ENCODE measurements at places on chromosomes 5 and 9.
A peak's percentile ranks its signal among the peaks of the same experiment; 100 is the strongest.

DNA sequence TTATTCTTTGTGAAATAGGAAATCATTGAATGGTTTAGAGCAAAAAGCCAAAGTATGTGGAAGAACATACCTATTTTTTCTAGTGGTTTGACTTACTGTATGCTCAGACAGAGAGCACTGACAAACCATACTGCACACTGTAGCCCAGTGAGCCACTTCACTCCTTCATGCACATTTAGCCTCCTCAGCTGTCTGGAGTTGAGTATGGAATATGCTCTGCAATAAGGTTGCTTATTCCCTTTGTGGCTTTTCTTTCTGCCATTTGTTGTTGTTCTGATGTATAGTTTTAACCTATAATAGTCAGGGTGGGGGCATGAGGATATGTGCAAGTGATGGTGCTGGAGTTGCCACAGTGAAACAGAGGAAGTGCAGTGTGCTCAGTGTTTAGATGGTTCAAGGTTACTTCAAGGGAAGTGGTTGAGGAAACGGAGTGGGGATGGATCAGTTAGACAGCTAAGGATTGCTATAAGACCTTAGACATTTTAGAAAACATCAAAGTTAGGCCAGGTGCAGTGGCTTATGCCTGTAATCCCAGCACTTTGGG is 100.7 kb downstream of the CDC42SE2 start:
- no peak for DNase-seq

- DNase-seq = peak; percentile 49
Observed at GRCh38 chr9:134325813-134326723, at the start of gene RXRA. RXRA (plus strand) TSS chr9:134326455; CDS start chr9:134326632, 177 bp downstream.

- DNase-seq = peak; percentile 4
Observed at GRCh38 chr9:6024035-6024554, 8.7 kb upstream of the RANBP6 start.

DNA sequence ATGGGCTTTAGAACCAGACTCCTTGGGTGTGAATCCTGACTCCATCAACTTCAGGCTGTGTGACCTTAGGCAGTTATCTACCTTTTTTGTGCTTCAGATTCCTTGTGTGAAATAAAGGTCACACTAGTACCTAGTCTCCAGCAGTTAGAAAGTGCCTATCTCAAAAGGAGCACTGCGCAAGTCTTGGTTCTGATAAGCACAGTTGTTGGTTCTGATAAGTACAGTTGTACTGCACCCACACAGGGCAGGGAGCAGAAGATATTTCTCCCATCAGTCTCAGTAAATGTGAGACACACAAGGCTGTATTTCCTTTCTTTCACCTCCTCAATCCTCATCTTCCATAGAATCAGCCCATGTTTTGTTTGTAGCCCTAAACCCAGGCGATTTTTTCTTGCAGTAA is 116.6 kb upstream of the DPYSL3 start:
- no peak for DNase-seq

GRCh38 chr5:158419186-158419585 is 560.2 kb upstream of the CLINT1 start:
- DNase-seq = no peak

DNA sequence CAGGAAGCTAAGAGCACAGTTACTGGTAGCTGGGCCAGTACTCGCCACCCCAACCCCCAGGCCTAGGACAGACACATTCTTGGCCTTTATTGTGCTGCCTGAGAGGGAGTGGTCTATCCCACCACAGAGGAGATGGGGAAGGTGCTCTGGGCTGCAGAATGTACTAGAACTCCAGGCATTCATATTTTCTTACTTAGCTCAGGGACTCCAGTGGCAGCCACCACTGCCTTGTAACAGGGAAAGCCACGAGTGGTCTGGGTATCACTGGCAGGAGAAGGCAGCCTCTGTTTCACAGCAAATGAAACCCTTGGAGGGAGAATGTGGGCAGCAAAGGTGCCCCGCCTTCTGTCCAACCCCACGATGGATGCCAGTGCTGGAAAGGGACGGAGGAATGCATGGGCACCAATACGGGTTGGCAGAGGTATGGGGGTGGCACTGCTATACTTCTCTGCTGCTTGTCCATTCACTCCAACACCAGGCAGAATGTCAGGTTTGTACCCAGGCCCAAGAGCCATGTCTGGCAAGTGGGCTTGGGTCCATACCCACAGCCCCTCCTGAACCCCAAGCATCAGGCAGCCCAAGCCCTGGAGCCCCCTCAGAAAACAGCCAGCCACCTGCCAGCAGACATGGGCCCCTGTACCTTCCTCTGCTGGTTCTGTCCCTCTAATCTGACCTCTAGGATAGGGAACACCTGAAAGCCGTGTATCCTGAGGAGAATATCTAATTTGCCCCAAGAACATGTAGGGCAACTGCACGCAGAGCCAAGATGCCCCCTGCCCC is 4.6 kb downstream of the SEPTIN8 start:
- DNase-seq = no peak
